Transverse colon (tissue), 4 donors: ENCODE measurements at places on chromosomes 3 and 15. TPM values are rescaled to one million over a fixed set of nuclear protein-coding genes. Genes with fewer than 3 reads are reported as not detected.

DNA sequence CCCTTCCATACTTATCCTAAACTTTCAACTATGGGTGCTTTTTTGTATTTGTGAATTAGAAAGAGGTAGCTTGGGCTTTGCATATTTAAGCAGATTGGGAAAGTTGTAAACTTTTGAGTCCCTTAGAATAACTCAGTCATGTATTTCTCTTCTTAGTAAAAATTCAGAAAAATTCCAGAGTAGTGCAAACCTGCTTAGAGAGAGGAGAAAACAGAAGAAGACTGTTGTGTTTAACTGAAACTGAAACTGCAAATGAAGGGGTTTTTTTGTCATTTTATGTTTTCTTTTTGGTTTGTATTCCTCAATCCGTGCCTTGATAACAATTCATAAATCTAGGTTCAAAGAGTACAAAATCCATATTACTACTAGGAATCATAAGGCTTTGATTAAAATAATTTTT is 31.3 kb downstream of the CD200 start:
- no peaks in the 10 kb centered on the region for H3K36me3 ChIP-seq
- H3K27ac ChIP-seq = no peak overlapping the region
- H3K4me1 ChIP-seq = no peaks in the 10 kb centered on the region
- H3K27me3 ChIP-seq = no peaks in the 10 kb centered on the region
- H3K4me3 ChIP-seq = no peak overlapping the region

DNA sequence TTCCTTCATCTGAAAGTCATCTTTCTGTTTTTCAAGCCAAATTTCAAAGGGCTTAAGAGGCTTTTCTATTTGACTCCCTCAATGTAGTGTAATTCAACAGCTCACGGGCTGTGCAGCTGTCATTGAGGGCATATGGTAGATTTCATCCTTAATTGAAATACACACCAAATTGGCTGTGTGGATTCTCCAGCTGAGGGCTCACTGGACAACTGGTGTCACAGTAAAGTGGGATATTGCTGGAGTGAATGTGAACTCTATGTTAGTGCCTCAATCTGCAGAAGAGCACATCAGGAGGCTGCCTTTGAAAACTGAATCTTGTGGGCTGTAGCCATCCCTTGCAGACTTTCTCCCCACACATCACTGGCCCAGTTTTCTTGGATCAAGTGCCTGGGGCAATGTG is 120.1 kb downstream of the GALK2 start:
- no peak overlapping the region for H3K4me3 ChIP-seq
- DNase-seq = no peak
- no peak overlapping the region for H3K27ac ChIP-seq

The GRAMD2A gene
- total RNA-seq = 1.4 TPM

DNA sequence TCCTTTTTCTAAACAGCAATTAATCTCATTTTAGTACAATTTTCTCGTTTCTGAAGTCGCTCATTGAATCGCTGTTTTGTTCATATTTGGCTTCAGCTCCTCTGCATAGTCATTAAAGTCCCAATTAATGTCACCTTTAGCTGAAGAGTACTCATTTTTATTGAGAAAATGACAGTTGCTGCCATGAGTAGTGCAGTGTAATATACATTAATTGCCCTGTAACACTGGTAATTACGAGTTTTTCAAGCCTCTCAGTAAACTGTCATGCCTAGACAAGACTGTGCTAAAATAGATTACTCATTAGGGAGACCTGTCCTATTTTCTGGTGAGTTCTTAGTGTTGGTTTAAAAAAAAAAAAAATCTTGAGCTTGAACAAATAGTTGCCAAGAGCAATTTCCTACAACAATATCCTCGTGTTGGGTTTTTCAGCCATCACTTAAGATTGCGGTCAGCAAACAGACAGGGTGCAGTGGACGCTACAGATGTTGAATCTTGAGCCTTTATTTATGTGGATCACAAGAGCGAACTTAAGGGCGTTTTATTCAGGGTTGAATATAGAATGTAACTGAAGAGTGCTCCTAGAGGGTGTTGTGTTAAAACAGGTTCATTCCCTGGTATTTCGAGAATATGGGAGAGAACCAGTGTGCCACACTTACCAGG is 176.0 kb downstream of the CDIN1 start:
- no peaks in the 10 kb centered on the region for H3K36me3 ChIP-seq
- no peak overlapping the region for H3K4me3 ChIP-seq
- H3K4me1 ChIP-seq = no peaks in the 10 kb centered on the region
- no peak for DNase-seq

The CPB1 gene
- total RNA-seq = not detected

DNA sequence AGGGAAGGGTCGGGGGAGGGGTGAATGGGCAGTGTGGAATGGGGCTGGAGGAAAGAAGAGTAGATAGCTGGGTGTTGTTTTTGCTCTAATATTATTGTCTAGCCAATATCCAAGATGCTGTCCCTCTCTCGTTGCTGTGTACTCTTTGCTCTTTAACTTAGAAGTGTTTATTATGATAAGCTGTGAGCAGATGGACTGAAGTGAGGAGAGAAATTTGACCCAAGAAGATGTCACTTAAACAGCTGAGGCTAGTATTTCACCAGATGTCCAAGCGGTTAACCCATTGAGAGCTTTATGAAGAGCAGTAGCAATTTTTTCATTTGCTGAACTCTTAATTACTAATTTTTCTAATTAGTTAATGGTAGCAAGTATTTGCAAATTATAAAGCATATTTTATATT is 212.2 kb upstream of the TP63 start:
- H3K4me3 ChIP-seq = no peak overlapping the region
- no peaks in the 10 kb centered on the region for H3K36me3 ChIP-seq
- no peaks in the 10 kb centered on the region for H3K27me3 ChIP-seq
- no peaks in the 10 kb centered on the region for H3K4me1 ChIP-seq
- DNase-seq = no peak
